ENCODE measurements at places on chromosomes 16 and 17.

- peak; percentile 62 for DNase-seq
Observed at GRCh38 chr17:72931163-72931562, 161.3 kb downstream of the SLC39A11 start.

GRCh38 chr17:11404431-11405276 is 163.6 kb downstream of the SHISA6 start:
- DNase-seq = no peak

DNA sequence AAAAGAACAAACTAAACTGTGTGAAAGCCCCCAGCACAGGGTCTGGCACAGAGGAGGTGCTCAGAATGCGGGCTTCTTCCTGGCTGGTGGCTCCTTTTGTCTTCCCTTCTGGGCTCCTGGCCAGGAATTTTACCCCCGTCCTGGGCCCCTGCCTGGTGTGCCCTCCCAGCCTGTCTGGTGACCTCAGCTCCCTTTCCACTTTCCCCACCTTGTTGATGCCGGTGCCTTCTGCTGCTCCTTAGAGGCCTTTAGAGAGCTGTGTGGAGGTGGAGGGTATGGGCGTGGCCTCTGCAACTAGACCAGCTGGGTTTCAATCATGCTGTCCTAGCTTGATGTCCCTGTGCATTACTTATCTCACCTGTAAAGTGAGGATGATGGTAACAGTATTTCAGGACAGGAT is 16.8 kb downstream of the PIRT start:
- DNase-seq = no peak

- no peak for DNase-seq
Observed at GRCh38 chr17:57625957-57626356, 119.1 kb downstream of the CCDC182 start.

GRCh38 chr16:4244254-4245076 is 2.6 kb upstream of the SRL start:
- no peak for DNase-seq

- no peak for DNase-seq
Observed at GRCh38 chr17:13153036-13153435, 135.2 kb upstream of the ELAC2 start.

DNA sequence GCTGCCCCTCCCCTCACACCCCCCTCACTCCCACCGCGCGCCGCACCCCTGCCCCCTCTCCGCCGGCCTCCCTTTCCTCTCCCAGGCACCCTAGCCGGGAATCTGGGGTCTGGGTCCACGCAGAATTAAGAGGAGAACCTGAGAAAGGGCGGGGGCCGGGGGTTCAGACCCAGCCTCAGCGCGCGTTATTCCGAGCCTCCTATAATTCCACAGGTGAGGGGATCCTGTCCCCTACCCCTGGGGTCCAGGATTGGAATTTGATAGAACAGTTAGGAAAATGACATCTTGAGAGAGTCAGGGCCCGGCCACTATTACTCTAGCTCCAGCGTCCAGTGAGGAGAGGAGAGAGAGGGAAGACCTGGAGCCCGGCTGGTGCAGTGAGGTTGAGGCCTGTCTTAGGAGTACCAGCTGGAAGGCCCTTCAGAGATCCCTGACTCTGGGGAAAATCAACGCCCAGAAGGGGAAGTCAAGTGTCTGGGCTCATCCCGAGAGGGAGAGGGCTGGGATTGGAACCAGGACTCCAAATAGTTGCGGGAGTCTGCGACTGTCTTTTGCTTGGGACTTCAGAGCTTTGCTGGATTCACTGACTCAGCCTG is 17.3 kb downstream of the GRB7 start:
- peak; percentile 35 for DNase-seq

DNA sequence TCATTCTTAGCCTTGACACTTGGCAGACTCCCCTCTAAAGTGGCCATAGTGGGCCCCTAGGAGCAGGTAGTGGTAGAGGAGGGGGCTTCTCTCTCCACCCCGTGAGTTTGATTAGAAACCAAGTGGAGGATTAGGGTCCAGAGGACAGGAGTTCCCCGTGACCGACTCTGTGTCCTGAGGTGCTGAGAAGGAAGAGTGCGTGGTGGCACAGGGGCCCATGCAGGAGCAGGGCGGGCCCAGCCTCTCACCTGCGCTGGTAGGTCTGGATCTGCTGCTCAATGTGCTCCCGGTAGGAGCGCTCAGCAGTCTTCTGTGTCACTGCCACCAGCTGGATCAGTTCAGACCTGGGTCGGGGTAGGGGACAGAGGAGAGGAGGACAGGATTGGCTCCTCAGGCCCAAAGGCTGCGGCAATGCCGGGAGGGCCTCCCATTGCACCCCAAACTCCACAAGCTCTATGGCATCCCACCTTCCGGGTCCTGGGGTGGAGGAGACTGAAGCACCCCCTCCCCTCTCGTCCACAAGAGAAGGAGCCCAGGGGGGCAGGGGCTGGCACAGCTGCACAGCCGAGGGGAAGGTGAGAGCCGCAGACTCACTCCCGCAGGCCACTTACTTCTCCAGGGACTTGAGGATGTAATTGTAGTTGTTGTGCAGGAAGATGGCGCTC is 6.2 kb downstream of the ZACN start:
- DNase-seq = no peak

DNA sequence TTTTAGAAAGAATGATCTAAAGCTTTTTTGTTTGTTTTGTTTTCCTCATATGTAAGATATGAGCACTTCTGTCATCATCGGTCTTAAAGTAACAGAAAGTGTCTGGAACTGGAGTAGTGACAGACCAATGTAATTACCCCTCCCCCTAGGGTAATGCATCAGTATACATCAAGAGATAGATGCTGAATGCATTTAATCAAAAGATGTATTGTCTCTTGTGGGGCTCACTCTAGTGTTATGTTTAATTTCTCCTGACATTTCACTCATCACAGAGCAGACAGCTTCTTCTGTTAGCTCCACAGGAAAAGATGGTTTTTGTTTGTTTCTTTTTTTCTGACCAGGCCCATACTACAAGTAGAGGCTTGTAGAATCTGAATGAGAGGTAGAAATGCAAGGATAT is 168.7 kb upstream of the C17orf78 start:
- no peak for DNase-seq

DNA sequence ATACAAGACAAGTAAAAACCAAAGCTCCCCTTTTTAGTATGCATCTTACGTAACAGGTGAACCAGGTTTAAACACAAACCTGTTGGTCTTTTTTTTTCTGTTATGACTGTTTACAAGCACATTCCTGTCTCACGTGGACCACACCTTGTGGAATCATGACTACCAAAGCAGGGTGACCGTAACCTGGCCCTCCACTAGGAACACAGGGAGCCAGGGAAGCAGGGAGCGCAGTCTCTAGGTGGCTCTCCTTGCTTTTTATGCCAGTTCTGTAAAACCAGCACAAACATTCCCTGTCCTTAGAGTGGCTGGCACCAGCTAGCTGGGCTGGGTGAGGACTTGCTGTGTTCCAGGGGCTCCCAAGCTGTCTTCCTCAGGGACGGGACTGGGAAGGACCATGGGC is 44.1 kb downstream of the DDX19A start:
- DNase-seq = no peak

DNA sequence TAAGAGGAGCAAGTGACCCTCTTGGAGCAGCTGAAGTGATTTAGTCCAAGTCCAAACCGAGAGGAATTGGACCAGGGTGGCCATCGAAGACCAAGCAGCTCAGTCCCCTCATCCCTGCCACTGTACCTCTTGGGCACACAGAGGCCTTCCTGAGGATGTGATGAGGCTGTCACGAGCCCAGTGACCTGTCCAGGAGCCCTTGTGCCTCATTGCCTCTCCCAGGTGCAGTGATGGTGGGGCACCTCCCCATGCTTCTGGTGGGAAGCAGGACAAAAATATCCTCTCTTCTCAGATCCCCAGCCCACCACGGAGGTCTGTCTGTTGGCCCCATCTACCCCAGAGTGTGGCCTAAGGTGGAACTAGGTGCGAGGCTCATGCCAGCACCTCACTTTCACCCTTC is 2.7 kb upstream of the CD300LG start:
- no peak for DNase-seq

All from GM20000 (cell line).